Posterior cingulate gyrus (tissue), 11 donors: ENCODE measurements at places on chromosomes 16 and 17.

- DNase-seq: no peak
Measured at GRCh38 chr17:16987066-16987829, 15.3 kb upstream of the TNFRSF13B start.

GRCh38 chr17:82685291-82685690 is 13.2 kb downstream of the RAB40B start:
- peak; percentile 68 for DNase-seq

DNA sequence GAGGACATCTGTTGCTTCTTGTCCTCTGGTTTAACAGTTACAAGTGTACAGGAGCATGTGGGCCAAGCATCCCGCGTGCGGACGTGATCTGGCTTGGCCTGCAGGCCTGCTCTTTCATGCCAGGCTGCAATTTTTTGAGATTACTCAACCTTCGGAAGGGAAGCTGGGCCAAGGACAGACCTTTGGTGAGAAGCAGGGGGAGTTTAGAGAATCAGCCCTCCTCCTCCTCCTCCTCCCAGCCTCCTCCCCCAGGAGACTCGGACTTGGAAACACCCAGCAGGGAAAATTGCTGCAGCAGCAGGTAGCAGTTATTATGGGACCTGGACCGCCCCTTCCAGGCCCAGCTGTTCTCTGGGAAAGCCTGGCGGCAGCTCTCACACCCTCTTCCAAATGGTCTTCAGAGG is 5.1 kb upstream of the KLHL36 start:
- no peak for DNase-seq

- DNase-seq: no peak
Measured at GRCh38 chr17:79046916-79047280, 22.9 kb downstream of the C1QTNF1 start.

GRCh38 chr17:76153640-76154039 is 12.6 kb upstream of the FOXJ1 start:
- no peak for DNase-seq

- no peak for DNase-seq
Measured at GRCh38 chr16:10613785-10614485, 33.5 kb upstream of the EMP2 start.

DNA sequence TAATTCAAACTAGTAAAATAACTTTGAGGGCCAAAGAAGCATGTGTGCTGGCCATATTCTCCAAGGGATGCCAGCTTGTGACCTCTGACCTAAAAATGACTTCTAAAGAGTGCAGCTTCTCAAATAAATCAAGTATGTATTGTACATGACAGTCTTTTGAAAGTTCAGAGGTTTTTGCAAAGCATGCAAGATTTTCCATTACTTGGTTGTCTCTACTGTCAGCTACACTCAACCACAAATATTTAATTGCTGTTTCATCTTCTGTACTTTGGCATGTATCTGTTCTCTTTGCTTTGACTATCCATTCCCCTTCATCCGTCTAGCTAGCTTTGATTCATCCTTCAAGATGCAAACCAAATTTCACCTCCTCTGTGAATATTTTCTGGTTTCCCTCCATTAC is 121.9 kb upstream of the HS3ST2 start:
- no peak for DNase-seq

GRCh38 chr17:10631048-10631700 is 25.9 kb downstream of the MYH3 start:
- no peak for DNase-seq

GRCh38 chr16:85136213-85136701 is 24.0 kb upstream of the CIBAR2 start:
- DNase-seq: no peak

DNA sequence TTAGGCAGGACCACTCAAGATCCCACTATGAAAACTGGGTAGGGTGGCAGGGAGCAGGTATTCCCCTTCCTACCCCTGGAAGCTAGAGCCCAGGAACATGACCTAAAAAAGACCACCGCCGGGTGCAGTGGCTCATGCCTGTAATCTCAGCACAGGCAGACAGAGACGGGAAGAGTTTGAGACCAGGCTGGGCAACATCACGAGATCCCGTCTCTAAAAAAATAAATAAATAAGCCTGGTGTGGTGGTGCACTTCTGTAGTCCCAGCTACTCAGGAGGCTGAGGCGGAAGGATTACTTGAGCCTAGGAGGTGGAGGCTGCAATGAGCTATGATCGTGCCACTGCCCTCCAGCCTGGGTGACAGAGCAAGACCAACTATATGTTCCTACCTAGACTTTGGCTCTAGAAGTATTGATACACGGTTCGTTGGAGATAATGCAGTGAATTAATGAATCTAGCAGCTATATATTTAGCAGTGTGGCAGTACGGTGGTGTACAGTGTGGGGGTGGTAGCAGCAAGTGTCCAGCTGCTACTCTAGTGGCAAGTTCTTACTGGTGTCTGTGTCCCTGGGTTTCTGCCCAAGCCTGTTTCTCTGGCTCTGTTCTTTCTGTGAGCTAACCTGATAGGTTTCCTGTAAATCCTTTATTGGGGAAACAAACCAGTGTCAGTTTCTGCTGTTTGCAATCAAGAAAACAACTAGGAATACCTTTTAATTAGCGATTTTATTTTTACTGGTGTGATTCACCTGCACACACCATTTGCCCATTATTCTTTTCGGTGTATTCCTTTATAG is 3.3 kb upstream of the USP31 start:
- no peak for DNase-seq

DNA sequence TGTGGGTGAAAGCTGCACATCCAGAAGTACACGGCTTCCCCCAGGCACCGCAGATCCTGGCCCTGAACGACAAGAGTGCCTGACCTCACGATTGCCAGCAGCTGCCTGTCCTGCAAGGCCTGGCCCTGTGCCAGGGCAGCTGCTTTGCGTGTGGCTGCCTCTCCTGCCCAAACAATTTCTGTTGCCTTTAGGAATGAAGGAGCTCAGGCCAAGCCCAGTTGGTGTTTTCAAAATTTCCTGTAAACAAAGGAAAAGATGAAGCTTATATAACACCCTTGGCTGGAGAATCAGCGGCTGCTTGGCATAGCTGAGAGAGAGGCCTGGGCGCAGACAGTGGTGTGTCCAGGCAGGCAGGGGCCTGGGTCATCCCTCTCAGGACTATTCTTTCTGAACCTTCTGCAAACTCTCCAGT is 11.7 kb upstream of the SLC47A2 start:
- peak; percentile 85 for DNase-seq

GRCh38 chr16:66224626-66225025 is 141.9 kb upstream of the CDH5 start:
- DNase-seq: no peak

- DNase-seq: no peak
Measured at GRCh38 chr17:46274238-46274637, 20.7 kb upstream of the LRRC37A start.

GRCh38 chr17:78675836-78676235 is 98.6 kb upstream of the DNAH17 start:
- DNase-seq: no peak

DNA sequence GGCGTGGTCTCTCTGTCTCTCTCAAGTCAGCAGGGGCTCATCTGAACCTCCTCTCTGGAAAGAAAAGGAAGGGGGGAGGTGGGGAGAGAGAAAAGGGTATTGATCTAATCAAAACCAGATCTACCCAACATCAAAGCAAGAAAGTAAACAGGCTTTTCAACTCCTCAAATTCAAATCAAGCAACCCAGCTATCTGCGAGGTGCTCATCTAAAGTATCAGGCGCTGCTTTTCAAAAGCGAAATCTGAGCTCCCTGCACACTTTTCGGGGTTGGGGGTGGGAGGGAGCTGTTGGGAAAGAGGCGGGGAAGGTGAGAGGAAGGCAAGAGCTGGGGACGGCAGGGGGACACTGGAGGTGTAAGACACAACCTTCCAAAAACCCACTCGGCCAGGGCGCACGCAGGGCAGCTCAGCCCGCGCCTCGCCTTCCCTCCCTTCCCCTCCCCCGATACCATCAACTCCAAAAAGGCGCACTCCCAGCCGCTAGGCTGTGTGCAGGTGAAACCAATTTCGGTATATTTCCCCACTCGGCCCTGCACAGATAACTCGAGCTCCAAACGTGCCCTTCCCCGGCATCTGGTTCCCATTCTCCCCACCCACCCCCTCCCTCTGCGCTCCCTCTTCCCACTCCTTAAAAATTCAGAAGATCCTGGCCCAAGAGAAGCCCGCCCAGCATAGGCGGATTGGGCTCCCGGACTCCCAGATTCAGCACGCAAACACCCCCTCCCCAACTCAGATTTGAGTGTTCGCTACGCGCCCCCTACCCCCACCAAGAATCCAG is 2.6 kb downstream of the AXIN2 start:
- no peak for DNase-seq

DNA sequence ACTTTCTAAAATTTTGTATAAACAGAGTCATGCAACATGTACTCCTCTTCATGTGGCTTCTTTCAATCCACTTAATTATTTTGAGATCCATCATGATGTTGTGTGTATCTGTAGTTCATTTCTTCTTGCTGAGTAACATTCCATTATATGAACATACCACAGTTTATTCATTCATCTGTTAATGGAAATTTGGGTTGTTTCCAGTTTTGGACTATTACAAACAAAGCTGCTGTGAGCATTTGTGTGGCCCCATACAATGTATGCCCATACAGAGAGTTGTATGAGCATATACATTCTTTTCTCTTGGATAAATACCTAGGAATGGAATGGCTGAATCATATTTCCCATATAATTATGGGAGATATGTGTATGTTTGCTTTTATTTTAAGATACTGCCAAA is 85.6 kb downstream of the CLEC16A start:
- DNase-seq: no peak

- DNase-seq: no peak
Measured at GRCh38 chr17:66904760-66905624, 59.5 kb upstream of the CACNG4 start.

GRCh38 chr16:81204798-81205680 is 33.5 kb upstream of the BCO1 start:
- DNase-seq: peak; percentile 54

GRCh38 chr16:12539185-12539929 is 264.3 kb downstream of the CPPED1 start:
- DNase-seq: no peak

GRCh38 chr16:11258553-11259492 is 2.8 kb upstream of the SOCS1 start:
- DNase-seq: peak; percentile 94

GRCh38 chr16:67383284-67383683 is 10.0 kb downstream of the TPPP3 start:
- DNase-seq: no peak

DNA sequence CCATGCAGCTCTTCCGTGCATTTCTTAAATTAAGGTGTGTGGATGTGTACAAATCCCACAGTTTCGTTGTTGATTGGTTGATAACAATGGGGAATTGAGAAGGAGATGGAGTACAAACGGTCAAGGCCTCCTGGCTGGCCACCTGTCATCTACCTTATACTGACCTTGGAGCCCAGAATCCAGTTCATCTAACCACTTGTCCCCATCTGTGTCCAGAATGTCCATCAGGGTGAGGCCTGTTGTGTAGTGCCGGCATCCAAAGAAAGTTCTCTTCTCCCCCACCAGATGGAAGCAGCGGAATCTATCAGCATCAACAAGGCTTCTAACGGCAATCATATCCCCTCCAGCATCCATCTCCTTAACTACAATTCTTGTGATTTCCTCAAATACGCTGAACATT is 1.5 kb downstream of the GSDMB start:
- DNase-seq: no peak

- DNase-seq: peak; percentile 87
Measured at GRCh38 chr17:7213895-7214299, 5.7 kb downstream of the DLG4 start.

- no peak for DNase-seq
Measured at GRCh38 chr17:80285237-80285920, 24.7 kb downstream of the RNF213 start.
